ENCODE measurements at places on chromosomes 3 and 15.

- no peak for DNase-seq
Observed at GRCh38 chr15:67413770-67414390, 107.1 kb upstream of the C15orf61 start.

DNA sequence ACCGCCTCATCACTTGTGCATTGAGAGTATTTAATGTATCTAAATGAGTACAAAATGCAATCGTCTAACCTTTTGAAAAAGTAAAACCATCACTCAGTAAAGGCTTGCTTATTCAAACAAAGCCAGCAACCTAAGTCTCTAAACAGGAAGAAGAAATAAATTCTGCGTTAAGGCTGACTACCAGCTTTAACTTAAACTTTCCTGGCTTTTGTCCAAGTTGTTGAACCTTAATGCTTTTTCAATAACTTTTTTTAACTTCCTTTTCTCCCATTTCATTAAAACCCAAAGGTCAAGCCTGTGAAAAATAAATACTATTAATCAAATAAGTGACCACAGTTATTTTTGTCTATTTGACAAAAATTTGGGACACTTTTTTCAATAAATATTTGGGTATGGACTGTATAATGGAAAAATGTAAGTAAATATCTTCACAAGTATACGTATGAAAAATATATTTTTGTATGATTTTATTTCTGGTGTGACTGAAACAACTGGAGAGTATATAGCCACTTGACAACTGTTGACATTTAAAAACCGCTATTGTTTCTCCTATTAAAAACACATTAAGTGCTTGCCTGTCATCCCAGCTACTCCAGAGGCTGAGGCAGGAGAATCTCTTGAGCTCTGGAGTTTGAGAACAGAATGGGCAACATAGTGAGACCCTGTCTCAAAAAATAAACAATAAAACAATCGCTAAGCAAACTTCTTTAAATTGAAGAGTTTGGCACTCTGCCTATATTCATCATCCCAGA is 2.9 kb downstream of the KLHL24 start:
- DNase-seq, result no peak

DNA sequence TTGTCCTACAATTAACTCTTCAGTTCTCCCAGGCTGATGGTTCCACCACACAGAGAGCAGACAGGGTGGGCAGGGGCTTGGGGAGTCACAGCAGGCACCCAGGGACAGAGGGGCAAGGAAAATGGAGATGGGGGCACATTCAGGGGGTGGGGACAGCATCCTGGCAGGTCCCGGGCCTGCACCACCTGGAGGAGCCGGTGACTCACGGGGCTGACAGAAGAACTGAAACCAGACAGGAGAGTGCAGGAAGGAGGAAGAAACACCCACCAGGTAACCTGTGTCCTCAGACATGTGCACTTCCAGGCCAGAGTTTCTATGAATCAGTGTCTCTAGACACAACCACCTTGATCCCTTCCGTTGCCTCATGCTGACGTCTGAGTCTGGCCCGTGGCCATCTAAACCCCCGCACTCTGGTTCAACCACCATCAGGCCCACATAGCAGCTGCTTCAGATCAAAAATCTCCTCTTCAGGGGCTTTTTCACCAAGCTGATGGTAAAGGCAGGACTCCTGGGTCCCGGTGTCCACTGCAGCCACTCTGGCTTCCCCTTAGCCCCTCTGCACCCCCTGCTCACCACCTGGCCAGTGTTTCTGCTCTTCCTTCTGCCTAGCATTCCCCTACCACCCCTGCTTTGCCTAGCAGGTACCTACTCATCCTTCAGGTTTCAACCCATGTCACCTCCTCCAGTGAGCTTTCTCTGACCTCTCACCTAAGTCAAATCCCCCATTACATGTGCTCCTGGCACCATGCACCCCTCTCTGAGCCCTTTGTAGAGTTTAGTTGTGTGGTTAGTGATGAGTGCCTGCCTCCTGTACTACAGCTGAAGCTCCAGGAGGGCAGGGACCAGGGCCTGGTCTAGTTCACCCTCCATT is 16.5 kb upstream of the CYP11A1 start:
- no peak for DNase-seq

- no peak for DNase-seq
Observed at GRCh38 chr3:48122504-48122903, 65.7 kb downstream of the CDC25A start.

- DNase-seq, result no peak
Observed at GRCh38 chr15:39657668-39658067, 76.8 kb downstream of the THBS1 start.

DNA sequence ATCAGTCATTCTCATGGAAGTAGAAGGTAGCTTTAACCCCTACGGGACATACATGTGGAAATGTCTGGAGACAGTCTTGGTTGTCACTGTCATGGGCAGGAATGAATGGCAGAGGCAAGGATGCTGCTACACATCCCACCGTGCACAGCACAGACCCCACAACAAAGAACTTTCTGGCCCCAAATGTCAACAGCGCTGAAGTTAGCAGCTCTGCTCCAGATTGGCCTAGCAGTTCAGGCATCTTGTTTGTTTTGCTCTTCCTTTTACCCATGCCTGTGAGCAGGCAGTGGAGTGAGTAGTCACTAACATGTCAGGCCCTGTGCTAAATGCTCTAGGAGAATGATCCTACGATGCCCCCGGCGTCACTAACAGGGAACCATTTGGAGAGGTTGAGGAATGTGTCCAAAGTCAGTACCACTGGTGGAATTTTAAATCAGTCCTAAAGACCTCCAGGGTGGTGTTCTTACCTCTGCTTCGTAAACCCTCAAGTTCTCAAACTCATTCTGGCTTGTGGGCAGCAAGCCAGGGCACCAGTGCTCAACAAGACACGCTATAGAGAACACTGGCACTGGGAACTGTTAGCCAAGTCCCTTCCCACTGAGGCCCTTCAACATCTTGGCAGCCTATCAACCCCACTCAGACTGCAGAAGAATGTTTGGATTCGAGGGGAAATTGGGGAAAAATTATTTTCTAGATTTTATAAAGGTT is 142.2 kb downstream of the FOXP1 start:
- DNase-seq, result peak; percentile 73

GRCh38 chr3:100503448-100503847 is 11.0 kb downstream of the TMEM45A start:
- no peak for DNase-seq

- no peak for DNase-seq
Observed at GRCh38 chr3:139906418-139906817, 28.6 kb upstream of the CLSTN2 start.

- no peak for DNase-seq
Observed at GRCh38 chr15:100547961-100548360, 19.2 kb upstream of the CERS3 start.

GRCh38 chr3:120756061-120756460 is 13.5 kb downstream of the GTF2E1 start:
- DNase-seq, result no peak

DNA sequence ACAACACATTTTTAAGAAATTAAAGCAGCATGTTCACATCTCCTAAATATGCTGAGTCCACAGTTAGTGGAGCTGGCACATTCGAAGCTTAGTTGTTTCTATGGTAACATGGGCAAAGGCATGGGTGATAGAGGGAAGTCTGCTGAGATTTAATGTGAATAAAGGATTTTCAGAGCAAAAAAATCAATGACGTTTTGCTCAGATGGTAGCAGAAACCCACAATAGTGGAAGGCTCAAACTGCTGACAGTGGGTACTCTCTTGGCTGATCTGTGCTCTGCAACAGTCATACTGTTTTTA is 795.1 kb upstream of the ARPP21 start:
- DNase-seq, result no peak
